ENCODE measurements at places on chromosomes 13 and 19.

GRCh38 chr13:78401873-78402707 is 201.3 kb downstream of the POU4F1 start:
- no peak for DNase-seq

GRCh38 chr19:3585301-3586126 is at the start of gene GIPC3:
TSS of gene GIPC3 (plus strand) at chr19:3585478. CDS start at chr19:3585598, 120 bp downstream.
- DNase-seq, result no peak

GRCh38 chr19:29771708-29772414 is 39.9 kb upstream of the CCNE1 start:
- peak; percentile 44 for DNase-seq

- no peak for DNase-seq
Observed at GRCh38 chr19:49790866-49791265, 22.2 kb downstream of the FUZ start.

GRCh38 chr13:41616151-41616550 is 158.8 kb downstream of the RGCC start:
- DNase-seq, result no peak

DNA sequence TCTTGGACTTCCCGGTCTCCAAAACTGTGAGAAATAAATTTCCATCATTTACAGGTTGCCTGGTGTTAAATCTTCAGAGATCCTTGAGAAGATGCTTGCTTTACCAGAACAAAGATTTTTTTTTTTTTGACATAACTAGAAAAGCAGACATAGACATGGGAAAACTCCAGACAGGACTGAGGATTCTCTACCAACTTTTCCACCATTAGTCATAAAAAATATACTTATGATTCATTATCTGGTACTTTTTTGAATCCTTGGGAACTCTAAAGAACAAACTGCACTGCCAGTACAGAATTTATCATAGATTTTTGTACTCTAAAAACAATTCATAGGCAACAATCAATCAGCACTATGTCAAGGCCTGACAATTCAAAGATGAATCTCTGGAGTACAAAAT is 487.6 kb downstream of the EFNB2 start:
- DNase-seq, result no peak

- no peak for DNase-seq
Observed at GRCh38 chr19:12453495-12453894, 12.7 kb upstream of the ZNF443 start.

GRCh38 chr13:94515374-94515773 is 35.9 kb upstream of the DCT start:
- DNase-seq, result no peak

GRCh38 chr19:13881692-13882418 is 4.9 kb downstream of the NANOS3 start:
- DNase-seq, result no peak

Measured in posterior cingulate gyrus (tissue), 11 donors.